ENCODE measurements at places on chromosomes 7 and 10.

DNA sequence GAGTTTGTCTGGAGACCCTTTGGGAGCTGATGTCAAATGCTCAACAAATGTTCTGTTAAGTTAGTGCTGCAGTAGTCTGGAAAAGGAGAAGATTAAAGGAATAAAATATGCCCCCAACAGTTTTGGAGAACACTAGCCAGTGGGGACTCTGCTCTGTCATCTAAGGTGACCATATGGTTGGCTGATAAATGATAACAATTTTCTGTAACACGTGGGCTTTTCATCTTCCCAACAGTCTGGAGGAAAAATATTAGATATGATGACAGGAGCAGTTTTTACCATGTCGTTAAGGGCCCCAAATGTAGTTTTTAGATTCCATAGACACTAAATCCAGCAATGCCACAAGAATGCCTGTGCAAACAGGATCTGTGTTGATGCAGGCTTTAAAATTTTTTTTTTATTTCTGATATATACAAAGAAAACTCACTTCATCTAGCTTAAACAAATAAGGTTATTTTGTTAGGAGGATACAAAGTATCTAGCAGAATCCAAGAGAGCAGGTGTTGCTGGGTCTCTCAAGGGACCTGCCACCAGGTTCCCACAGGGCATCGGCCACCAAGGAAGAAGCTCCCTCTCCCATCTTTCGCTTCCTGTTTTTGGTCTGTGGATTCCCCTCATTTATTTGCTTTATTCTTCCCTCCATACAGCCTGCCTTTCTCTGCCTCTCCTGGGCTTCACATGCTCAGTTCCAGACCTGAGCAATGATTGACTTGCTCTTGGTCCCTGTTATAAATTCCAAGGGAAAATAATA is 6.2 kb upstream of the CFAP58 start:
- DNase-seq = no peak

- DNase-seq = no peak
Measured at GRCh38 chr7:84783141-84783778, 403.6 kb downstream of the SEMA3D start.

GRCh38 chr10:47384148-47384921 is at the start of gene ZNF488:
Gene ZNF488, minus strand, starts transcription at chr10:47384293. Its CDS starts 15,464 bp downstream, at chr10:47368829.
- peak; percentile 81 for DNase-seq

DNA sequence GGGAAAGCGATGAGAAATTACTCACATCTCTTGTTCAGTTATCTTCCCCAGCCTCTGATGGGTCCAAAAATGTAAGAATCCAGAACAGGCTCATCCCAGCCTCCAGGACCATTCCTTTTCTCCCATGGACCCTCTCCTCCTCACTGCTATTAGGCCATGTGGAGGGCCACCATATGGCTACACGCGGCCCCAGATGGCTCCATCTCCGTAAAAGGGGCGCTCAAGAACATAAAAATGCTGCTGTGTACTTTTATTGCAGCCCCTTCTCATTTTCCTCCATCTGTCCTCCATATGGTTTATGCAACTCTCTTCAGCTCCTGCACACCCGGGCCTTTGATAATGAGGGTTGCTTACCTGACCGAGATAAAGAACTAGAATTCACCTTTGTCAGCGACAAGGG is 166.2 kb downstream of the RAPGEF5 start:
- no peak for DNase-seq

GRCh38 chr7:100048680-100049079 is 894 bp upstream of the ZSCAN21 start:
- no peak for DNase-seq

- DNase-seq = peak; percentile 51
Measured at GRCh38 chr7:98294798-98295382, 13.4 kb downstream of the BRI3 start.

GRCh38 chr10:62517252-62517651 is 143.1 kb downstream of the ZNF365 start:
- DNase-seq = no peak

GRCh38 chr10:11020548-11020942 is 2.9 kb downstream of the CELF2 start:
- DNase-seq = no peak

DNA sequence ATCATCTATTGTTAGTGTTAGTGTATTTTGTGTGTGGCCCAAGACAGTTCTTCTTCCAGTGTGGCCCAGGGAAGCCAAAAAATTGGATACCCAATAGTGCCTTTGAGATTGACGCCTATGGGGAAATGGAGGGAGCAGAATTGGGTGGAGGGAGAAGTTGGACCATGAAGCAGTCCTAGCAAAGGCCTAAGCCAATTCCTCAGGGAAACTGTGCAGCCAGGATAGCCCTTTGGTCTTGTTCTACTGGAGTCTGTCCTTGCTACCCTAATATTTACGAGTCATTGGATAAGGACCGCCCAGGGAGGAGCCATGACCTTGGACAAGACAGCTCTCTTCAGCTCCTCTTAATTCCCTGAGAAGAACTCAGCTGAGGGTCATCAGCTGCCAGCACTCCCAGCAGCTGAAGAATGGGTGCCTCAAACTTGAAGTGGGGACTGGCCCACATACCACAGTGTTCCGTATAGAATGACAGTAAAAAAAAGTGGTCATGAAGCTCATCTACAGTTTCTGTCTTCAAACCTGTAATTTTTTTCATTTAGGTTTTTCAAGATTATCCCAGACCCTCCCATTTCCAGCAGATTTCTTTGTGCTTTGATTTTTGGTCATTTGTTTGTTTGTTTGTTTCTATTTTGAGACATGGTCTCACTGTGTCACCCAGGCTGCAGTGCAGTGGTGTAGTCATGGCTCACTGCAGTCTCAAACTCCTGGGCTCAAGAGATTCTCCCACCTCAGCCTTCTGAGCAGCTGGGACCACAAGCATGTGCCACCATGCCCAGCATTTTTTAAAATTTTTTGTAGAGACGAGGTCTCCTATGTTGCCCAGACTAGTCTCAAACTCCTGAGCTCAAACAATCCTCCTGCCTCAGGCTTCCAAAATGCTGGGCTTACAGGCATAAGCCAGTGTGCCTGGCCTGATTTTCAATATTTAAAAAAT is 81.2 kb downstream of the C1GALT1 start:
- no peak for DNase-seq

Data from activated naive CD4-positive, alpha-beta T cell treated with anti-CD3 and anti-CD28 coated beads, Interleukin-2, amount 10 ng/mL, durations not matched to agents 7 days and 5 days (primary cell).